Fibroblast of skin of left quadriceps (primary cell): ENCODE measurements at places on chromosomes 7 and 10.
A peak's percentile ranks its signal among the peaks of the same experiment; 100 is the strongest.

DNA sequence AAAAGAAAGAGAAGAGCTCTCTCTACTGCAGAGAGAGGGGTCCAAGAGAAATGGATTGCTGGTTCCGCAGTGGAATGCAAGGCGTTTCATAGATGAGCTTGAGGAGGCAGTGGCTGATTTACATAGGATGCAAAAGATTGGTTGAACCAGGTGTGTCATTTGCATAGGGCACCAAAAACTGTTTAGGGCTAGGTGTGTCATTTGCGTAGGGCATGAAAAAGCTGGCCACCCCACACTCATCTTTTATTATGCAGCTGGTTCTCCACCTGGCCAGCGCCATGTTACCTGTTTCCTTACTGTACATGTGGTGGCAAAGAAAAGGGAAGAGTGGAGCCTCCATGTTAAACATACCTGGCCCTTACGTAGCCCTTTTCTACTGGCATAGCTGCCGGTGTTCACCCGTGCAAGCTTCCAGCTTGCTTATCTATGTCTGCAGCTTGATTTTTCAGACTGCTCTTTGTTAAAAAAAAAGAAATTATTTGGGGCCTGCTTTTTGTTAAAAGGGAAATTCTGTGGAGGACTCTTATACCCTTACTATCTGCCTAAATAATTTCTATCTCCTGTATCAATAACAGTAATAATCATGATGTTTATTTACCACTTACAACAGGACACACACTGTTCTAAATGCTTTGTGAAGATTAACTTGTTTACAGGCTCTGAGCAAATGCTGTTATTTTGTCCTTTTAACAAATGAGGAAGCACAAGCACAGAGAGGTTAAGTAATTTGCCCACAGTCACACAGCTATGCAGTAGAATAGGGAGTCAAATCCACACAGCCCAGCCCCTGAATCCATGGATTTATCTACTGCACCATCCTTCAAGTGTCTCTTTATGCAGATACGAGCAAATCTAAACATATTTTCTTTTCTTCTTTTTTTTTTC is 33.3 kb downstream of the CASP7 start:
- no peak for DNase-seq

DNA sequence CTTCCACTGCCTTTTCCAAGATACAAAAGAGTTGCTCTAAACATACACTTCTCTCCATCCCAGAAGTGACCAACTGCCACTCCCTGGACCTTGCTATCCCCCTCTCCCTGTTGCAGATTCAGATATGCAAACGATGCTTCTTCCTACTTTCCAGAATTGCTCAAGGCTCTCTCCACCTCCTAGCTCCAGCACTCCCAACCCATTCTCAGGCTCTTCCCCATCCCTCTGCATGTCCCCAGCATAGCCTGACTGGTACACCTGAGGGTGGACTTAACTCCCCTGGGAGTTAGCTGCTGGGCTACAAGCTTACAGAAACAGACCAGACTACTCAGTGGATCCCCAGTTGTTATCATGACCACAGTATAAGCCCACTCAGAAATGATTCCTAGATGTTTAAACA is 27.6 kb downstream of the MKRN1 start:
- no peak for DNase-seq

GRCh38 chr7:76054123-76055120 is 6.5 kb downstream of the MDH2 start:
- no peak for DNase-seq

DNA sequence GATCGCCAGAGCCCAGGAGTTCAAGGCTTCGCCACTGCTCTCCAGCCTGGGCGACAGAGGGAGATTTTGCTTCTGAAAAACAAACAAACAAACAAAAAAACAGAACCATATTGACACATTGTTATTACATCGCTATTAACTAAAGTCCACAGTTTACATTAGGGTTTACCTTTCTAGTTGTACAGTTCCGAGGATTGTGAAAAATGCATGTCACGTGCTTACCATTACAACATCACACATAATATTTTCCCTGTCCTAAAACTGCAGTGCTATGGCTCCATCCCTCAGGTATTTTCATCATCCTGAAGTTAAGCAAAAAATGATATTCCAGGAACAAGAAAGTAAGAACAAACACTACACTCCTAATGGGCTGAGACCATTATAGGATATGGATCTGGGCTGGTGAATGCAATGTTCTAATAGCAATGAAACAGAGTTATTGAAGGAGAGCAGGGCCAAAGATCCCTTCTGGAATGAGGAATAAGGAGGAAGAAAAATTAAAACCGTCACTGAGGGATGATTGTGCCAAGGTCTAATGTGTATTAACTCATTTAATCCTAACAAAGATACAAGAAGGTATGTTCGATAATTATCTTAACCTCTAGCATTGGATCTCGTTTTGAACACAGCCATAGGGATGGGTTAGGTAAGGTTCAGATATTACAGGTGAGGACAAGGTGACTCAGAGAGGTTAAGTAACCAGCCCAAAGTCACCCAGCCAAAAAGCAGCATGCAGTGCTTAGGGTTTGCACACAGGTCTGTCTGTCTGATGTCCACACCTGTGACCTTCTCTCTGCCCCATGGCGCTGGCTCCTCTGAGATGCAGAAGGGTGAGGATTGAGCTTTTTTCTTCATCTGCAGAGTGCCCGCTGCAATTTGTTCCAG is 14.0 kb upstream of the CUX1 start:
- DNase-seq = no peak

GRCh38 chr7:32587411-32587948 is 92.2 kb downstream of the AVL9 start:
- peak; percentile 65 for DNase-seq

DNA sequence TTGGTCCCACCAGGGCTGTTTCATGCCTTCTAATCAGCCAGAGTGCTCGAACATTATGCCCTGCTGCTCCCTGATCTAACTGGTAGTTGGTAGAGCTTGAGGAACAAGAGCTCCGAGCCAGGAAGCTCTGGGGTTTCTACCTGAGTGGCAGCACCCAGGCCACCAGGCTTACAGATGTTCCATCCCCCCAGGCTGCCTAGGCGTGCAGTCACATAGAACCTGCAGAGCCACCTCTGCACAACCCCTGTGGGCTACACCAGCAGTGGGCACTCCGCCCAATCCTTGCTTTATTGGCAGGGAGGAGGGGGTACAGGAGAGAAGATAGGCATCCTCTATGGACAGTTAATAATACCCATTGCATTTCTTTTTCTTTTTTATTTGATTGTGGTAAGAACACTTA is 21.8 kb downstream of the MAP3K8 start:
- no peak for DNase-seq

- no peak for DNase-seq
Measured at GRCh38 chr7:90968871-90969270, 295.4 kb upstream of the FZD1 start.

DNA sequence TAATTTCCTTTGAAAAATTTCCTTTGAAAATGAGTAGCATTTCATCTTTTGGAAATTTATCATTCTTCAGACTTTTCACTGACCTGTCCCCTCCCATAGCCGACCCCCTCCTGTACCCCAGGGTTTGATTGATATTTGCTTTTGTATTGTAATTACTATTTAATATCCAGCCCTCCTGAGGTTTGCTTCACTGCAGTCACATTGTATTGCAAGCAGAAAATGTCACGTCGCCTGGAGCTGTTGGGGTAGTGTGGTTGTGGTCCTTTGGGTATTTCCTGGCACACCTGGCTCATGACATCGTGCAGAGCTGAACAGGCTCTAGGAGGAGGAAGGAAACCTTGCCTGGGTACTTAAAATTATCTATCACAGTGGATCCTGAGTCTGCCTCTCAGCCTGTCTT is 116.1 kb downstream of the INSYN2A start:
- no peak for DNase-seq

DNA sequence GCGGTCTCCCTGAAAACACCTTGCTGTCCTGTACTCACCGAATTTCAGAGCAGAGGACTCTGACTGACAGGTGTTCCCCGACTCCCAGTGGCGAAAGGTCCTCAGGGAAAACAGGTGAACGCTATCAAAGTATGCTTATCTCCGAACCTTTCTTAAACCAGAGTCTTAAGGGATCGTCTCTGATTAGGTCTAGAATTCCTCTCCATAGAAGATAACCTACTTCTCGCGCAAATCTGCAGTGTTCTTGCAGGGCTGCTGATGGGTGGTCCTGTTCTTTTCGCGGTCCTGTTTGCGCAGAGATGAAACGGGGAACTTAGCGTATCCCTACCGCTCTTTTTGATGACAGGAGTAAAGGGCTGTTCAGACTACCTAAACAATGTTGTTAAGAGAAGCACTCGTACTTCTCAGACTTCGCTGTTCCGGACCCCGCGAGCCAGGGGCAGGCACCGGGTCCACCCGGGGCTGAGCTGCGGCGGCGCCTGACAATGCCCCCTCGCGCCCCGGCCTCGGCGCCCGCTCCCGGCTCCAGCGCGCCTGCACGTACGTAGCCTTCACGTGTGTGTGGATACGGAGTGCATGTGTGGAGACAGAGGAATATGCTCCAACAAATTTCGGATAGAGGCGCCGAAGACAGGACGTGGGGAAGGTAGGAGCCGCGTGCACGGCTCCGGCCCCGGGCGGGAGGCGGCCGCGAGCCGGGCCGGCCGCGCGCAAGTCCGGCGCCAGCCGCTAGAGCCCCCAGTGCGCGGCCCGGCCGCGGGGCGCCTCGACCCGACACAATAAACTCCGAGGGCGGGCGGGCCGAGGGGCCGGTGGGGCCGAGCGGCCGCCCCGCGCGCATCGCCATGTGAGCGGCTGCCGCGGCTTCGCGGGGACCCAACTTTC is 766 bp upstream of the ZMYND11 start:
- DNase-seq = no peak

DNA sequence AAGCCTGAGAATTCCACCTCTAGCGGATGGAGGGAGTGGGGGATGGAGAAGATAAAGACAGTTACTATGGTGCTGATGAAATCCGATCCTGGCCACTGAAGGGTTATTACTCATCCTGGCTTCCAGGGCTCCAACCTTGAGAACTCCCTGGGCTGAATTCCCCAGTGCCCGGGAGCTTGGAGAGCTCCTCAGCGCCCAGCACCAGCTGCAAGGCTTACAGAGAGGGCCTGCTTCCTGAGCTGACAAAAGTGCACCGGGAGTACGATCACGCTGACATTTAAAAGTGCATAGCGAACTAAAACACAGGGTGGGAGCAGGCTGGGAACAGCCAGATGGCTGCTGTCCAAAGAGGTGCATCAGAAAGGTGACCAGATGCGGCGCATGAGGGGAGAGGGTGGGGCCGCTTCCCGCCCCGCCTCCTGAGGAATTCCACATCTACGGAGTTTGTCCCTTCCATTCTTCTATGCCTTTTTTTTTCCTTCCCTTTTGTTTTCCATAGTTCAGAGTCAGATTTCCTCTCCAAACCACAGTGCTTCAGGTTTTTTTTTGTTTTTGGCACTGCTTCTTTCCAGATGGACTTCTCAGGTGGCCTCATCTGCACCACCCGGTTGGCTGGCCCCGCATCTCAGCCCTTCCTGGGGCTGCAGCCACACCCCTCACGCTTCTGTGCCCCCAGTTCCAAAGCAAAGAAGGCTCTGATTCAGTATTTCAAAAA is 62.4 kb upstream of the MKRN1 start:
- DNase-seq = peak; percentile 94
